Heart left ventricle (tissue), 16 donors: ENCODE measurements at places on chromosomes 3 and 15. TPM values are rescaled to one million over a fixed set of nuclear protein-coding genes. Genes with fewer than 3 reads are reported as not detected.

The IL1RAP gene
- 4.8 TPM for total RNA-seq

The AHSG gene
- total RNA-seq = not detected

The C2CD4A gene
- total RNA-seq = not detected

The SLCO3A1 gene
- total RNA-seq = 26.7 TPM

The LEKR1 gene
- 0.67 TPM for total RNA-seq

The ALDH1L1 gene
- 50.6 TPM for total RNA-seq

The PPP2R3A gene
- total RNA-seq = 125 TPM

The POC1A gene
- 1.4 TPM for total RNA-seq

The IDH3A gene
- total RNA-seq = 359 TPM

The SERPINI1 gene
- total RNA-seq = 11.4 TPM

The DMXL2 gene
- 7.7 TPM for total RNA-seq

The CHL1 gene
- 5.2 TPM for total RNA-seq

The TEX264 gene
- 64.0 TPM for total RNA-seq

The HGD gene
- total RNA-seq = not detected

The TGM5 gene
- not detected for total RNA-seq

The ERICH6 gene
- not detected for total RNA-seq

The CCDC51 gene
- total RNA-seq = 9.5 TPM

The HYAL3 gene
- total RNA-seq = 1.5 TPM

The CEP19 gene
- total RNA-seq = 1.7 TPM

The CD200 gene
- 1.3 TPM for total RNA-seq

The SLC2A2 gene
- not detected for total RNA-seq

The KCNMB3 gene
- 1.1 TPM for total RNA-seq

The ISLR gene
- 16.6 TPM for total RNA-seq

The RPL22L1 gene
- total RNA-seq = 9.5 TPM

The C3orf85 gene
- total RNA-seq = not detected

The ZNF662 gene
- total RNA-seq = 7.3 TPM

The GPR62 gene
- total RNA-seq = 0.20 TPM

The PLA2G4D gene
- total RNA-seq = not detected

The CKMT1B gene
- total RNA-seq = 3.7 TPM

The ULK3 gene
- total RNA-seq = 22.6 TPM

The GOLGA8J gene
- total RNA-seq = not detected

The MUSTN1 gene
- total RNA-seq = 32.4 TPM

The CACNA2D2 gene
- total RNA-seq = 2.9 TPM

The SHC4 gene
- 2.6 TPM for total RNA-seq

The FBXL22 gene
- 20.7 TPM for total RNA-seq

The PIGZ gene
- 5.2 TPM for total RNA-seq

The DZIP1L gene
- 3.0 TPM for total RNA-seq

The CERS3 gene
- total RNA-seq = not detected

The CYP8B1 gene
- total RNA-seq = not detected

The OIP5 gene
- not detected for total RNA-seq

The PRSS50 gene
- total RNA-seq = 0.35 TPM

The NCK1 gene
- 25.8 TPM for total RNA-seq

The FAM81A gene
- 3.2 TPM for total RNA-seq

The LRRFIP2 gene
- 112 TPM for total RNA-seq

The ANKRD63 gene
- 0.37 TPM for total RNA-seq
